ENCODE measurements at places on chromosomes 6 and 20.

GRCh38 chr6:100946021-100946540 is 65.0 kb upstream of the ASCC3 start:
- no peak for DNase-seq

- peak; percentile 92 for DNase-seq
Observed at GRCh38 chr6:27126815-27127537, 120.5 kb upstream of the PRSS16 start.

- no peak for DNase-seq
Observed at GRCh38 chr20:57451795-57452661, 60.8 kb downstream of the RBM38 start.

- DNase-seq: no peak
Observed at GRCh38 chr6:142943711-142944123, 1.3 kb downstream of the HIVEP2 start.

- DNase-seq: no peak
Observed at GRCh38 chr6:144590532-144590931, 305.4 kb downstream of the UTRN start.

DNA sequence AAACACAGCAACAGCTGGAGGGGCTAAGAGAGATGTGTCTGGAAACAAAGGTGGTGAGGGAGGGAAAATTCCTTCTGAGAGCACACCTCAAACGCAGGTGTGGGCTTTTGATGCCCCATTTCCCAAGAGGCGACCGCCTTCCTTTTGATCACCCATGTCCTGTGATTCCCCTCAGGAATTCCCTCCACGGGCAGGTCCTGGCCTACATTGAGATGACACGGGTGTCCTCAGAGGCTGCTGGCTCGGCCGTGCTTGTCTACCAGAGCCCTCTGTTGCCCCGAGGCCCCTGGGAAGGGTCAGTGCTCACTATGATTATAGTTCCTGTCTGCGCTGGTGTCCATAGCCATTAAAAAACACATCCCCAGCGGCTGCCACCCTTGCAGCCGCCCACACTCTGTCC is 242.6 kb downstream of the TFAP2C start:
- no peak for DNase-seq

- DNase-seq: no peak
Observed at GRCh38 chr6:32837651-32838113, 857 bp downstream of the TAP2 start.

DNA sequence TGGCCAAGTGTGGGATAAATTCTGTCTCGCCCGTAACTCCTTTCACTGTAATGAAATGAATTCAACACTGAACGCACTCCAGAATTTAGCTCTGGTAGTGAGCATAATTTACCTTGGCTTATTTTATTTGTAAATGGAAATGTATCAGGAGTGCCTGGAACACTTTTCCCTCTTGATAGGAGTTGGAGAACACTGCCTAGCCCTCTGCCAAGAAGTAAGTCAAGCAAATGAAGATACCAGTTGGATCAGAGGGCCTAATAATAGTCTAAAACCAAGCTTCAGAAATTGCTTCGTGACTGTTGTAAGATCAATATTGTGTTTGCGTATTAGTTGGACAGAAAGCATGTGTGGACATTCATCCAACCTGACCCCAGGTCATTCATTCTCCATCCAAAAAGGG is 64.6 kb upstream of the TPD52L1 start:
- no peak for DNase-seq

- DNase-seq: no peak
Observed at GRCh38 chr6:142265476-142265875, 36.3 kb upstream of the ADGRG6 start.

- no peak for DNase-seq
Observed at GRCh38 chr20:38725148-38725901, 1.0 kb downstream of the SLC32A1 start.

DNA sequence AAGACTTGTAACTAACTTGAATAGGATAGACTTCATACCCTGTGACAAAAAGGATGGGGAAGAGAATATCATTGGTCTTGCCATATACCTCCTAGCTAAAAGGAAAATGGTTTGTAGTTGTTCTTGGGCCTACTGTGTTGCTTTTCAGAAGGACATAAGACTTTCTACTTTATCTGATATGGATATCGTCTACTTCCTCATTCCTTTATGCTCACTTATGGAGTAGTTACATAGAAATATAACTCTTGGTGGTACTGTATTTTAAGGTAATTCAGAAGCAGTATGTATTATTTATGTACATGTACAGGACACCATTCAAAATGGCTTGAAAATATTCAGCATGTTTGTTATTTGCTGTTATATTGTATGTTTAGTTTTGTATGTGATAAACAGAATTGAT is 8.0 kb downstream of the FAM217B start:
- DNase-seq: no peak

Measured in fibroblast of skin of scalp (primary cell).